ENCODE measurements at places on chromosomes 11 and 22. TPM values are rescaled to one million over a fixed set of nuclear protein-coding genes. Genes with fewer than 3 reads are reported as not detected.

DNA sequence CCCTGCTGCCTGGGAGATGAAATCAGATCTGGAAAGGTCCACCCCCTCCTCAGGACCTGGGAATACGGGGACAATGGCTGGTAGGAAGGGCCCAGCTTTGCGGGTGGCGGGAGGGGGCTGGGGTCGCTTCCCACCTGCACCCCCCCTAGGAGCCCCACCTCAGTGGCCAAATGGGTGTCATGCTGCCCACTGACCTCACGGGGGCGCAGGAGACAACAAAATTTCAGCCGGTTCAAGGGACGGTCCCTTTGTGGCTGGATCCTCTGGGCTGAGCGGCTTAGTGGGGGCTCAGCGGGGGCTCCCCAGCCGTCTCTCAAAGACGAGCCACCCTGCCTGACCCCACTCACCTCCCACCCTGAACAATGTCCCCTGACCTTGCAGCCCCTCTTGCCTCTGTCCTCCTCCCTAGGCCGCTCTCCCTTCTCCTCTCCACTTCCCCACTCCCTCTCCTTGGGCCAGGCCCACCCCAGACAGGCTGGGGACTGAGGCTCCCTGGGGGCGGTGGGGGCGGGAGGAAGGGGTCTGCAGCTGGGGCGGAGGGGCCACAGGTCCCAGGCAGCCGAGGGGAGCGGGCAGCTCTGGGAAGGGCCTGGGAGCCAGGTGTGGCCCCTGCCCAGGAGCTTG, 39.3 kb upstream of the H19 start:
- H3K27ac ChIP-seq, result no peak overlapping the region
- no peaks in the 10 kb centered on the region for H3K36me3 ChIP-seq
- no peak overlapping the region for H3K4me3 ChIP-seq
- H3K4me1 ChIP-seq, result no peaks in the 10 kb centered on the region

DNA sequence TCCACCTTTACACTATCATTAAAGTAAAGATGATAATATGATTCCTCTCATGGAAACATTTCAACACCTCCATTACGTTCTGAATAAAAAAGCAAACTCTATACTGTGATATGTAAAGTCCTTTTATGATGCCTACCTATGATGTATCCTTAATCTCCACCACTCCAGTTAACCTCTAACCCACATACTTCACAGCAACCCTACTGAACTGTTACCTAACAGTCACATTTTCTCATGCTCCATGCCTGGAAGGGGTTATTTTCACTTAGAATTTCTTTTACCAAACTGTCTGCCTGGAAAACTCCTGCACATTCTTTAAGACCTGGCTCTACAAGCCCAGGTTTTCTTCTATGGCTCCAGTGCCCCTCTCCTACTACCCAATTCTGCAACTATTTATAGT, 129.1 kb downstream of the FCHSD2 start:
- H3K36me3 ChIP-seq, result peaks cover 61% of the 10 kb centered on the region
- H3K27me3 ChIP-seq, result no peaks in the 10 kb centered on the region

Gene DCDC1
- total RNA-seq, result 0.07 TPM

DNA sequence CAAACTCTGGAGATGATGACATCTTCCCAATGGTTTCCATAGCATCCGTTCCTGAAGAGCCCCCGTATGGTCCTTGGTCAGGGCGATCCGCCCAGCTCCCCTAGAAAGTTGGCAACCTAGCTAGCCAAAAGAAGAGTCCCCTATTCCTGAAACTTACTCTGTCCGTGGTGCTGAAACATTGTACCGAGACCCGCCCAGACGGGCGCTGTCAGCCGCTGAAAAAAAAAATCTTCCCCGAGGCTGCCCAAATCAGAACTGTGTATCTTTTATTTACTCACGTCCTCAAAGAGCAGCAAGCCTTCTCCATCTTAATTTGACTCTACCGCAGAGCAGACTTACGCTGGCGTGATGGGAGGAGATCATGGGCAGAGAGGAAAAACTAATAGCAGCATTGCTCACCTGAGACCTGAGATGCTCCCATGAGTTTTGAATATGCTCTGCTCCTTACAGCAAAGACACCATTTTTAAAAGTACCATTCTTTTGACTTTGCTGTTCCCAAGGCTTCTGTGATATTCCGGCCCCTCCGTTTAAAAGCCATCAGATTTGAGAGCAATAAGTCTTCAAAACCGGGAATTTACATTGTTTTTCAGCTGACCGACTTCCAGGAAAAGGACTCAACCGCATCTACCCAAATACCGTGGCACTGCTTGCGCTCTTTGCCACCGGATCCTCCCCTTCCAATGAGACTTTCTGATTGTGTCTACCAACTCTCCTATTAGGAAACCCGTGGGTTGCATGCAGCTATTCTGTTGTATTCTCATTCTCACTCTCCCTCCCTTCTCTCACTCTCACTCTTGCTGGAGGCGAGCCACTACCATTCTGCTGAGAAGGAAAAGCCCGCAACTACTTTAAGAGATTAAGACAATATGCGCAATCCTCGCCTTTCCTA, at the start of gene SLC17A6:
Gene SLC17A6, plus strand, starts transcription at position 786 of the 890 bp plus-strand sequence. CDS start 153 bp downstream, outside the sequence.
- H3K36me3 ChIP-seq, result peaks cover 3% of the 10 kb centered on the region
- H3K27me3 ChIP-seq, result peaks cover 61% of the 10 kb centered on the region
- H3K27ac ChIP-seq, result no peak within 1 kb of the TSS

- H3K4me1 ChIP-seq, result no peaks in the 10 kb centered on the region
- H3K4me3 ChIP-seq, result no peak overlapping the region
- peaks cover 25% of the 10 kb centered on the region for H3K36me3 ChIP-seq
- DNase-seq, result no peak
These were observed 32.7 kb downstream of the VSTM5 start for GRCh38 chr11:93817426-93818348.

- H3K36me3 ChIP-seq, result no peaks in the 10 kb centered on the region
- H3K4me3 ChIP-seq, result no peak overlapping the region
- no peaks in the 10 kb centered on the region for H3K27me3 ChIP-seq
- H3K4me1 ChIP-seq, result peaks cover 17% of the 10 kb centered on the region
- DNase-seq, result no peak
- no peak overlapping the region for H3K27ac ChIP-seq
These were observed 19.1 kb downstream of the MGAT3 start for GRCh38 chr22:39475902-39476301.

Gene BUD13
- 40.2 TPM for total RNA-seq

Gene JAML
- 142 TPM for total RNA-seq

GRCh38 chr11:117177534-117178209, 871 bp upstream of the SIDT2 start:
- peaks cover 34% of the 10 kb centered on the region for H3K4me1 ChIP-seq
- DNase-seq, result peak; percentile 34
- H3K36me3 ChIP-seq, result no peaks in the 10 kb centered on the region
- H3K4me3 ChIP-seq, result peak overlapping the region; percentile 90
- no peaks in the 10 kb centered on the region for H3K27me3 ChIP-seq

Gene SLC6A5
- total RNA-seq, result not detected

Gene KIF18A
- total RNA-seq, result 35.5 TPM

DNA sequence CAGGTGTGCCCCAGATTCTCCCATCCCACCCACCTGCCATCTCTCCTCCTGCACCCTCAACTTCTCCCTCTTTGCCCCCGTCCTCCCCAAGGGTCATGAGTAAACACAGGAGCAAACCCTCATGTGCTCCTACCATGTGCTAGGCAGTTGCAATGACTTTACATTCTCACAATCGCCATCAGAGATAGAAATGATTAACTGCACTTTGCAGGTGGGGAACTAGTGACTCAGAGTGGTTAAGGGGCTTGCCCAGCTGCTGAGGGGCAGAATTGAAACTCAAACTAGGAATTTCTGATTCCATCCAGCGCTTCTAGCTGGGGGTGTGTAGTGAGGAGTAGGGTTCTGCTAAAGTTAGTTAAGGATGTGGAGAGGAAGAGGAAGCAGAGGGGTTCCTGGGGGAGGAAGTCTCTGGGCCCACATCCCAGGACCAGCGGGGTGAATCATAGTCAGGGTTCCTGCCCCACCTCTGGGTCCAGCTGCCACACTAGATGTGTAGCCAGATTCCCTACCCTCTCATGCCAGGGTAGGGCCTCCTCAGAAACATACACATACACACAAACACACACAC, 16.0 kb upstream of the PRG2 start:
- no peak overlapping the region for H3K4me3 ChIP-seq
- DNase-seq, result peak; percentile 58
- H3K27ac ChIP-seq, result peak overlapping the region; percentile 35
- H3K36me3 ChIP-seq, result peaks cover 47% of the 10 kb centered on the region
- H3K27me3 ChIP-seq, result no peaks in the 10 kb centered on the region
- H3K4me1 ChIP-seq, result peaks cover 44% of the 10 kb centered on the region

- DNase-seq, result no peak
- H3K4me3 ChIP-seq, result no peak overlapping the region
- no peak overlapping the region for H3K27ac ChIP-seq
- no peaks in the 10 kb centered on the region for H3K4me1 ChIP-seq
- no peaks in the 10 kb centered on the region for H3K27me3 ChIP-seq
These were observed 177.8 kb upstream of the NTM start for GRCh38 chr11:131192628-131193027.

DNA sequence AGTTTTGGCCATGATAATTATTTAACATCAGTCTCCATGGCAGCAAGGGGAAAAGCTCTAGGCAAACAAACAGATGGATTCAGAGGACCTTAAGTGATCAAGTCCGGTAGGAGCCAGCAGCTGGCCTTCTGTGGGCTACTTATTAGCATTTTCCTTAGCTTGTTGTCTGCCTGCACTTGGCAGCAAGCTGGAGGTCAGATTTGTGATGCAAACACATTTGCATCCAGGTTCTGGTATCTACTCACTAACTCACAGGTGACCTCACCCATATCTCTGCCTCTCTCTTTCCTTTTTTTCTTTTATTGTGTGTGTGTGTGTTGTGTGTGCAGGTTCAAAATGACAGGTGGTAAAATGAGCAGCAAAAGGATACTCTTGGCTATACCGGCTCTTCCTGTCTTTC, 32.3 kb downstream of the ARHGAP42 start:
- H3K4me1 ChIP-seq, result no peaks in the 10 kb centered on the region
- H3K36me3 ChIP-seq, result no peaks in the 10 kb centered on the region
- no peak overlapping the region for H3K4me3 ChIP-seq

- H3K4me1 ChIP-seq, result peaks cover 4% of the 10 kb centered on the region
- no peak overlapping the region for H3K4me3 ChIP-seq
- DNase-seq, result no peak
- H3K27me3 ChIP-seq, result peaks cover 15% of the 10 kb centered on the region
These were observed 51.8 kb downstream of the MN1 start for GRCh38 chr22:27749597-27750225.

- H3K27me3 ChIP-seq, result no peaks in the 10 kb centered on the region
- H3K27ac ChIP-seq, result no peak overlapping the region
- H3K4me3 ChIP-seq, result no peak overlapping the region
- H3K36me3 ChIP-seq, result no peaks in the 10 kb centered on the region
- no peak for DNase-seq
These were observed 227.8 kb downstream of the ETS1 start for GRCh38 chr11:128359515-128359914.

Gene OR6T1
- total RNA-seq, result not detected

GRCh38 chr11:50098186-50098725, 65.6 kb downstream of the OR4C45 start:
- no peak overlapping the region for H3K4me3 ChIP-seq
- H3K27me3 ChIP-seq, result no peaks in the 10 kb centered on the region

Gene SCGB1D2
- total RNA-seq, result not detected

Gene APOL4
- total RNA-seq, result 17.0 TPM

- peak overlapping the region; percentile 66 for H3K27ac ChIP-seq
- no peak overlapping the region for H3K4me3 ChIP-seq
- peaks cover 3% of the 10 kb centered on the region for H3K27me3 ChIP-seq
These were observed 16.0 kb downstream of the PIM3 start for GRCh38 chr22:49976439-49977175.

- peak overlapping the region; percentile 99 for H3K27ac ChIP-seq
- DNase-seq, result peak; percentile 97
- H3K4me3 ChIP-seq, result peak overlapping the region; percentile 91
- H3K27me3 ChIP-seq, result no peaks in the 10 kb centered on the region
- H3K4me1 ChIP-seq, result peaks cover 50% of the 10 kb centered on the region
- peaks cover 22% of the 10 kb centered on the region for H3K36me3 ChIP-seq
These were observed 593 bp upstream of the POLDIP3 start for GRCh38 chr22:42615092-42615859.

DNA sequence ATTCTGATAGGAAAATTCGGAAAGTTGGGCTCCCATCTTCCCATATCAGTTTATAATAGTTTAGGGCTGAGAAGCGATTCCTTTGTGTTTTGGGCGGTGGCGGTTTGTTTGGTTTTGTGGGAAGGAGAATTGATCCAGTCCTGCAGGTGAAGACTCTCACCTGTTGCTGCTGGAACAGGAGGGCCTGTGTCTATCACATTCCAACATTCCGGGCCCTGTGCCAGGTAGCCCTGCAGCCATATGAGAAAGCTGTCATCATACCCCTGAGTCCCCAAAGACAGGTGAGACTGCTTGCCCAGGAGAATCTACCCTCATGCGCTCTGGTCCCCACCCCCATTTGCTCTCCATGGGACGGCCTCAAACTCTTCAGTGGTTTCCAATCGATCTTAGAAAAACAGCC, 62.1 kb downstream of the TRAF6 start:
- peaks cover 1% of the 10 kb centered on the region for H3K36me3 ChIP-seq
- DNase-seq, result no peak
- peaks cover 15% of the 10 kb centered on the region for H3K4me1 ChIP-seq
- no peak overlapping the region for H3K27ac ChIP-seq

Gene HPX
- total RNA-seq, result not detected

GRCh38 chr11:16604794-16605388, 133.6 kb upstream of the C11orf58 start:
- H3K27ac ChIP-seq, result peak overlapping the region; percentile 40
- peaks cover 19% of the 10 kb centered on the region for H3K4me1 ChIP-seq
- no peak for DNase-seq
- H3K27me3 ChIP-seq, result peaks cover 58% of the 10 kb centered on the region
- H3K4me3 ChIP-seq, result peak overlapping the region; percentile 33

DNA sequence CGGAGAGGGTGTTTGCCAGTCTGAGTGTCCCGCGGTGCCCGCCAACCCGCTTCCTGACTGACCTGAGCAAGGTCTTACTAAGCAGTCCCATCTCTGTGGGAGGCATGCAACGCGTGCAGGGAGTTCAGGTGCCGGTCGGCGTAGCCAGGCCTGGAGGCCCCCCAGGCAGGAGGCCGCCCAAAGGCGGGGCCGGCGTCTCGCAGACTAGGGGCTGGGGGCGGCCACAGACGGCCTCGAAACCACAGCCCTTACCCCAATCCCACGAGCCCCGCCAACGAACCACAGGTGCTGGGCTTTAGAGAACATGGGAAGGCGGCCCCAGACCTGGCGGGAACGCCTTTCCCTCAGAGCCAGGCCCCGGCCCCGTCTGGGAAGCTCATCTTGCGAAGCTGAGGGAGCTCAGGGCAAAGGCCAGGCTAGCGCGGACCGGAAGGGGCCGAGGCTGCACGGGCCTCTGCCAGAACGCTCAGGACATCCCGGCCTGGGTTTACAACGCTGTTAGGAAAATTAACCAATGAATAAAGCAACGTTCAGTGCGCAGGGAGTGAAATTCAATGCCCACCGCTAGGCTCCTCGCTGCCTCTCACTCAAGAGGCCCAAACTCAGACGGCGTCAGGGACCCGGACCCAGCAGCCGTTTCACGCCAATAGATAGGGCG, 2.1 kb upstream of the MTFP1 start:
- DNase-seq, result peak; percentile 75
- peaks cover 54% of the 10 kb centered on the region for H3K4me1 ChIP-seq
- peak overlapping the region; percentile 96 for H3K4me3 ChIP-seq
- no peaks in the 10 kb centered on the region for H3K27me3 ChIP-seq

Gene RPL27A
- 800 TPM for total RNA-seq

GRCh38 chr11:63914896-63915691, 1.9 kb downstream of the RCOR2 start:
- DNase-seq, result no peak
- H3K36me3 ChIP-seq, result peaks cover under 1% of the 10 kb centered on the region
- no peak overlapping the region for H3K27ac ChIP-seq

Gene DSCAML1
- total RNA-seq, result 0.42 TPM

Gene GRIA4
- total RNA-seq, result not detected
